ENCODE measurements at places on chromosomes 5 and 9. TPM values are rescaled to one million over a fixed set of nuclear protein-coding genes. Genes with fewer than 3 reads are reported as not detected.

CARTPT gene
- not detected for total RNA-seq

TUSC1 gene
- total RNA-seq = 5.7 TPM

DNA sequence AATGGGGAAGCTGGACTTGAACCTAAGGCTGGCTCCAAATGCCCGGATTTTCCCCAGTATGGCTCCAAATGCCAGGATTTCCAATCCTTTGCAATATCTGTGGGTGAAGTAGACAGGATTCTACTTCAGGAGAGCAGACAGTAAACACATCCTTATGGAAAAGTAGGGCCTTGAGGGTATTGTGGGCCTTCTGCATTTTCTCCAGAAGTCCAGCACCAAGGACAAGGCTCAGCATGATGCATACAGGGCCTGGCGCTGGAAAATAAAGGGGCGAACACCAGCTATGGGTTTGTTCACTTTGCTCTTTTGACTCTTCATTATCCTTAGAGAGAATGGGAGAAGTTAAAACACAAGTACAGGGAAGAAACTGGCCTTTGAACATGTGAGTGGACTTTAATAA is 347.5 kb downstream of the SEMA5A start:
- no peaks in the 10 kb centered on the region for H3K27me3 ChIP-seq
- no peaks in the 10 kb centered on the region for H3K4me1 ChIP-seq
- DNase-seq = no peak
- no peak overlapping the region for H3K4me3 ChIP-seq
- H3K36me3 ChIP-seq = peaks cover 22% of the 10 kb centered on the region

DNA sequence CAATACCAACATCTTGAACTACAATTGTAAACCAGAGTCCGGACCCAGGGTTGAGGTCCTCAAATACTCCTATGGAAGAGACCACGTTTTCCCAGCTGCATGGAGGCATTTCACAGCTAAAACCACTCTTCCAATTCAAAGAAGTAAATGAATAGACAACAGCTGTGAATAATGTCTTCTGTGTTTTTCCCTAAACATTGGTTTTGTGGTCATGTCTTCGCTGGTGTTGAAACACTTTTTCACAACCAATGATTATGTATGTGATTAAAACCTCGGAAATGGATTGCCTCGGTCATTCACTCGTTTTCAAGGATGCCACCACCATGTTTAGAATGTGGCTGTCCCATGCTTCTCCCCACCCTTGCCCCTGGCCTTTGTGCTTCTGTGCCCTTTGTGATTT is 9.4 kb upstream of the TENT4A start:
- peak overlapping the region; percentile 89 for H3K27ac ChIP-seq
- no peak overlapping the region for H3K4me3 ChIP-seq
- no peaks in the 10 kb centered on the region for H3K36me3 ChIP-seq
- H3K27me3 ChIP-seq = no peaks in the 10 kb centered on the region
- peaks cover 23% of the 10 kb centered on the region for H3K4me1 ChIP-seq
- DNase-seq = no peak

Data from heart right ventricle (tissue), 16 donors.